Stimulated activated CD4-positive, alpha-beta T cell treated with anti-CD3 and anti-CD28 coated beads, Interleukin-2, amount 100 ng/mL, for 4 hours (primary cell): ENCODE measurements at places on chromosomes 16 and 17.
A peak's percentile ranks its signal among the peaks of the same experiment; 100 is the strongest.

DNA sequence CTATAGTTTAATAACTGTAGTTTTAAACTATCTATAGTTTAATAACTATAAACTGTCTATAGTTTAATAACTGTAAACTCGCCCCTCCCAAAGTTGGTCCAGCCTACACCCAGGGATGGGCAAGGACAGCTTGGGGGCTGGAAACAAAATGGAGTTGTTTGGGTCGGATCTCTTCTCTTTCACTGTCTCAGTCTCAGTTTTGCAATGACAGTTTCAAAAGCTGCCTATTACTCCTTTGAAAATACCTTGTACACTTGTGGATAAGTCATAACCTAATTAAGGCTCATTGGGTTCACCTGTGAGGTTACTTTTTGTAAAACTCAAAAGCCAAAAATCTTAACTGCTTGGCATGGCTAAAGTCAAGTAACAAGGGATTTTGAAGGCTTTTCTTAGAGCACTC, 31.4 kb downstream of the C16orf54 start:
- no peak for DNase-seq

DNA sequence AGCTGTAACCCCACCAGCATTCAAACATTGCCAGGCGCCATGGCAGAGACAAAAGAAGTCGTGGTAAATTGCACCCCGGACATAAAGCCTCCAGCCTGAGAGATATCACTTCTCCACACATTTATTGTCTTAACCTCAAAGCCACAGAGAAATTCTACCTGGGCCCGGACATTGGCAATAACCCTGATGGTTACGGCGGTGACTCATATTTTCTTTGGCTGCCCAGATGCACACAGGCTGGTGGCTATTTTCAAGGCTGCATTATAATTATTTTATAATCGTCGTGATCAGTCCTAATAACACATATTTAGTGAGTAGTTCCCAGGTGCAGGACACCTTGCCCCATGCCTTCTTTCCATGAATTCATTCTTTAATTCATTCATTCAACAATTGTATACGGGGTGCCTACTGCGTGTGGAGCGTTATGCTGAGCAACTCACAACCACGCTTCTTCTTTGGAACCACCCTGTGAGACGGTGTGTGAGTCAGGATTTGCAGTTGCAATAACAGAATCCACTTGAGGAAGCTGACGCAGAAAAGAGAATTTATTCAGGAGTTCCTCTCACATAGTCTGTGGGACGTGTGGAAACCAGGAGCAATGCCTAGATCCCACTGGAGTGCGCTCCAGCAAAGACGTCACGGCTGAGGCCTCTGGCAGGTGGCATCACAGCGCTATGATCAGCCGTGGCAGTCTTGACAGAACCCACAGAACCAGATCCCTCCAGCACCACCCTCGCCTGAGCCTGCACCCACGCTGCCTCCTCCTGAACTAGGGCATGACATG, 245.7 kb downstream of the FOXL1 start:
- no peak for DNase-seq

- DNase-seq = no peak
Measured at GRCh38 chr16:78796221-78796866, 696.9 kb downstream of the WWOX start.

DNA sequence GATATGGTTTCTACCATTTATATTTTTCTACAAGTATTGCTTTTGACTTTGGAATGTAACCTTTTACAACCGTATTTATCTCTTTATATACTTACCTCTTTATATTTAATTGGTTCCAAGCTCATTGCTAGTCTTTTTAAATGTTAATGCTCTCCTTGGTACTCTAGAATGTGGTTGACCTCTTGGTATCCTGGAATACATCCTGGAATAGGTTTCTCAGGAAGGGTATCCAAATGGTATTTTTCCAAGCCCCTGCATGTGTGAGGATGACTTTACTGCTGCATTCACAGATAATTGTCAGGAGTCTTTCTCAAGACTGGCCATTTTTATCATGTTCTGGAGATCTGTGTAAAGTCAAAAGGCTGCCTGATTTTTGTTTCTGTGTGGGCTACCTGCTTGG, 30.2 kb downstream of the DNAH17 start:
- DNase-seq = no peak

DNA sequence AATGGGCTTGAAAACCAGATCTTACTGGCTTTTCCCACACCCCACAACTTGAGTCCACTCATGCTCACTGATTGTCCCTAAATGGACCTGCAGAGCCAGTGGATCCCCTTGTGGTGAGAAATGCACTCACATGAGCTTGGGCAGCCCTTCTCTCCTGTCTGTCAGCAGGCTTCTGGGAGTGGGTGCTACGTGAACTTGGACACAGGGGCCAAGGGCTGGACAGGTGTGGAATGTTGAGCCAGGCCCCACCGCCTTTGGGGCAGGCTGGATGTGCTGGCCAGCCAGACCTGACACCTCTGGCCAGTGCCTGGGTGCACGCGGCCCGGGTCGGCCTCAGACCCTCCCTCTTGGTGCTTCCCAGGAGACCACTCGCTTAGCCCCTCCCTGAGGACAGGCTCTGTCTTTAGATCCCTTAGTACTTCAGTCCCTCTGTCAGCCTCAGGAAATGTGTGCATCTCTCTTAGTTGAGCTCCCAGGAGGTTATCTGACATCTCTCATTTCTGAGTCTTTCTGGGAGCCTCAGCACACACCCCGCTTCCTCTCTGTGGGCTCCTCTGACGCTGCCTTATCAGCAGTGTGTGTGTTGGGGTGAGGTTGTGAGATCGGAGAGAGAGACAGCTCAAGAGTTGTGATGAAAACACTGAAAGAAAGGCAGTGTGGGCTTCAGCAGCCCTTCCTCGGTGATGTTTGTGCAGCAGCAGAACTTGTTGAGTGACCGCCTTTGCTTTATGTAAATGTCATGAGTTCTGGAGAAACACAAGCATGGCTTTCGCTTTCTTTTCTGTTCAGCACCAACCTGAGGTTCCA, 117.0 kb downstream of the RAB11FIP4 start:
- DNase-seq = peak; percentile 39

GRCh38 chr16:49552313-49552928, 178.8 kb downstream of the C16orf78 start:
- no peak for DNase-seq

- peak; percentile 40 for DNase-seq
Measured at GRCh38 chr16:27169511-27170071, 33.7 kb upstream of the KDM8 start.

- DNase-seq = no peak
Measured at GRCh38 chr16:11045441-11045840, 101.1 kb downstream of the CLEC16A start.

DNA sequence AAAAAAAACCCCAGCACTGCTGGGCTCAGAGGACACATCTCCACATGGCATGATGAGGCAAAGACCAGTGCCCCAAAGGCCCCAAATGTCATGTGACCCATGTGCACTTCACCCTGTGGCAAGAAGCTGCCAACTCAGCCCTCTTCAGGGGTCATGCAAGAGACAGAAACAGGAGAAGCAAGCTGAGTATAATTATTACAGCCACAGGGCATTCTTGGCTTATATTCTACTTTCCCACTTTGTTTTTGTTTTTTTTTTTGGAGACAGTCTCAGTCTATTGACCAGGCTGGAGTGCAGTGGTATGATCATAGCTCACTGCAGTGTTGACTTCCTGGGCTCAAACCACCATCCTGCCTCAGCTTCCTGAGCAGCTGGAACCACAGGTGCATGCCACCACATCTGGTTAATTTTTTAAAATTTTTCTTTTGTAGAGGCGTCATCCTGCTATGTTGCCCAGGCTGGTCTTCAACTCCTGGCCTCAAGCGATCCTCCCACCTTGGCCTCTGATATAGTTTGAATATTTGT, 32.7 kb upstream of the LITAF start:
- no peak for DNase-seq

DNA sequence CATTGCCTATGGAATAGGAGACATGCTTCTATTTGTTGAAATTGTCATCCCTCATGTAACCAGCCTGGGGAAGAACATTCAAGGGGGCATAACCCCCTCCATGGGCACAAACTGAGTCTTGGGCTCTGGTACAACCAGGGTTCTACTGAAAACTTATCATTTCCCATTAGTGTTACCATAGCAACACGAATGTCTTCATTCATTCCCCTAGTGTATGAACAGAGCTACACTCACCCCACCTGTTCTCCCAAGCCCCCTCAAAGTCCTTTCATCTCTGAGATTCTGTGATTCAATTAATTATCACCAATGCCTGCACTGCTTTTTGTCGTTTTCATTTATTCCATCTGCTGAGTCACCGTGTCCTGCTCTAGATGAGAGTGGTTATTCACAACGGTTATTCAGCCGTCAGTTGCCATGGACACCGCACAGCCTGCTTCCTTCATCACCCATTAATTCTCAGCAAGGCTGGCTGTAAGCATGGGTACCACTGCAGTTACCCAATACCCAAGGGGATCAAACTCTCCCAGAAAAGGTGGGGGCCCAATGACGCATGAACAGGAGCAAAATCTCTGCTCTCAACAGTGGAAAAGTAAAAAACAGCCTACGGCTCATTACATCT, 1.6 kb upstream of the GAST start:
- peak; percentile 35 for DNase-seq

DNA sequence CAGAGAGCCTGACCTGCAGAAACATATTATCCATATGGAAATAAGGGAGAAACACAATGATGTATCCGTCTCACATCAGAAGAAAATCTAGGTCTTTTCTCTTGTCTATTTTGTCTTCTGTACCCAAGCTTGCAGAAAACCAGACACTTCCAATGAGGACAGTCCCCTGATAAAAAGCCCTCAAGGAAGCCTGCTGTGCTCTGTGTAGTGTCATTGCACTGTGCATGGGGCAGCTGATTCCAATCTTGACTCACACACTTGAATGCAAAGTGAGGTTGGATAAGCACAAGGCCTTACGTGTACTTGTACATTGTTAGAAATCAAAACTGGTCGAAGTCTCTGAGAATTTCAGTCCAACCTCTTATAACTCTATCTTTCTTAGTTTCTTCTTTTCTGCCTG, 256.6 kb upstream of the MYOCD start:
- DNase-seq = no peak
